ENCODE measurements at places on chromosomes 2 and 18. TPM values are rescaled to one million over a fixed set of nuclear protein-coding genes. Genes with fewer than 3 reads are reported as not detected.

The ANKAR gene
- 0.64 TPM for polyA plus RNA-seq

The GLI2 gene
- 0.37 TPM for polyA plus RNA-seq

The ARMC9 gene
- polyA plus RNA-seq: 1.7 TPM

The EMX1 gene
- polyA plus RNA-seq: 0.07 TPM

The CYP26B1 gene
- polyA plus RNA-seq: 0.88 TPM

The AKAIN1 gene
- not detected for polyA plus RNA-seq

The IL1B gene
- 0.48 TPM for polyA plus RNA-seq

The ZBTB7C gene
- 0.49 TPM for polyA plus RNA-seq

The C2orf76 gene
- polyA plus RNA-seq: 11.9 TPM

The APOB gene
- polyA plus RNA-seq: 2.0 TPM

The NLRC4 gene
- polyA plus RNA-seq: 0.38 TPM

The MDH1B gene
- 0.12 TPM for polyA plus RNA-seq

The REG3G gene
- 0.06 TPM for polyA plus RNA-seq

The DNAJC5G gene
- polyA plus RNA-seq: 0.19 TPM

The FZD7 gene
- 2.3 TPM for polyA plus RNA-seq

The ALPP gene
- not detected for polyA plus RNA-seq
